Activated CD8-positive, alpha-beta T cell treated with anti-CD3 and anti-CD28 coated beads, Interleukin-2, amount 10 ng/mL, durations not matched to agents 7 days and 5 days (primary cell): ENCODE measurements at places on chromosomes 6 and 20. TPM values are rescaled to one million over a fixed set of nuclear protein-coding genes. Genes with fewer than 3 reads are reported as not detected.

The SSTR4 gene
- not detected for total RNA-seq

The EEF1A2 gene
- total RNA-seq, result not detected

The PPIL6 gene
- total RNA-seq, result not detected

The CFB gene
- not detected for total RNA-seq

The RAB44 gene
- total RNA-seq, result not detected

The SAMHD1 gene
- total RNA-seq, result 346 TPM

The HIVEP1 gene
- total RNA-seq, result 21.4 TPM
